Fibroblast of the aortic adventitia (primary cell): ENCODE measurements at places on chromosomes 2 and 18.
A peak's percentile ranks its signal among the peaks of the same experiment; 100 is the strongest.

- no peak for DNase-seq
These were observed 82.8 kb downstream of the LOXHD1 start for GRCh38 chr18:46574000-46574742.

DNA sequence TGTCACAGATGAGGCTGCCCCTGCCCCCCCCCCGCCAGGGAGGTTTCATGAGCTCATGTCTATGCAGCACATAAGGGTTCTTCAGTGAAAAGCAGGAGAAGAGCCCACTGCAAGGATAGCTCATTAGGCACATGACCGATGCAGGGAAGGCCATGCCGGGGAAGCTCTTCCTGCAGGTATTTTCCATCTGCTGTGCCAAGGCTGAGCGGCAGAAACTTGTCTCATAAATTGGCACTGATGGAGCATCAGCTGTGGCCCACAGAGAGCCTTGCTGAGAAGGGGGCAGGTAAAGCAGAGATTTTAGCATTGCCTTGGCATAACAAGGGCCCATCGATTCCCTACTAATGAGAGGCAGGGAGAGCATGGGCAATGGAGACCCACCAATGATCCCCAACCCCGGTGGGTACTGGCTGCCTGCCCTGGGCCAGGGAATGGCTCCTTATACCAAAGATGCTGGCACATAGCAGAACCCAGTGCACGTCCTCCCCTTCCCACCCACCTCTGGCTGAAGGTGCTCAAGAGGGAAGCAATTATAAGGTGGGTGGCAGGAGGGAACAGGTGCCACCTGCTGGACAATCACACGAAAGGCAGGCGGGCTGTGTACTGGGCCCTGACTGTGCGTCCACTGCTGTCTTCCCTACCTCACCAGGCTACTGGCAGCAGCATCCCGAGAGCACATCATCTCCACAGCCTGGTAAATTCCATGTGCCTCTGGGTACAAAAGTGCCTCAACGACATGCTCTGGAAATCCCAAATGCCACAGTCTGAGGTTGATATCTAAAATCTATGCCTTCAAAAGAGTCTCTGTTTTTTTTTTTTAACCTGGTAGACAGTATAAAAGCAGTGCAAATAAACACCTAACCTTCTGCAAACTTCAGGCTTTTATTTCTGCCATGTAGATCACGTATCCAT is 41.4 kb downstream of the STEAP3 start:
- DNase-seq = peak; percentile 51

- DNase-seq = peak; percentile 93
These were observed 186.8 kb upstream of the CTAGE1 start for GRCh38 chr18:22604390-22604985.

DNA sequence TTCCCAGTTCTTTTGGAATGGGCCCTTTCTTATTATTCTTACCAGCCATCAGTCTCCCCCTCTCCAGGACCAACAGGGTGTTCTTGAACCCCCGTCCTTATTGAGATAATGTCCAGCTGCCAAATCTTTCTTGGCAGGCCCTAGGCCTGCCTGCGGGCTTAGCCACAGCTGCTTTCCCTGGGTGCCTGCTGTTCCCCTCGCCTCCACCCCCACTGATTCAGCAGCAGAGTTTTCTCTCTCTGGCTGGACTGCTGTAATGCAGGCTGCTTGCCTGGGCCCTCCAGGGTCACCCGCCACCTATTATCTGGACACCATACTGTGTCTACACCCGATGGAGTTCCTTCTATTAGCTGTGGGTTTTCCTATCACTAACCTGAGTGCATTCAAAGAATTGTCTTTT is 395.4 kb upstream of the ATP5MC3 start:
- DNase-seq = no peak

- DNase-seq = no peak
These were observed 142.6 kb upstream of the SPRED2 start for GRCh38 chr2:65574993-65575392.

DNA sequence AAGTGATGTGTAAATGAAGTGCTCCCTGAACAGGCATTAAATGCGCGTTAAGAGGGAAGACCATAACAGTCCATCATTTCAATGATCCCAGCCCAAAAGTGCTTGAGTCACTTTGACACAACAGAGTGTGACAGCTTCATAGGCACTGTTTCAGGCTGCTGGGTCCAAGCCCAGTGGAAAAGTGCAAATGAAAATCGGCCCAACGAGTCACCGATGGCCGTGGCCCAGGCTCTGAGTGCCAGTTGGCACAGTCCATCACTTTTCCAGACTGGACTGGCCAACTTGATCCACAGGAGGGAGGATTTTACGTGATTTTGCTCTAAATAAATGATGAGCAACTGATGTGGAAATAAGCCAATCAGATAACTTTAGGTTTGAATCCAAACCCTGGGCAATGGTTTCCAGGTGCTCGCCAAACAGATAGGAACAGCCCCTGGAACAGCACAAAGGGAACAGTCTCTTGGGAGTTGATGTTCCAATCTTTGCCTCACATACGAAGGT is 114.0 kb downstream of the SP3 start:
- peak; percentile 96 for DNase-seq

- no peak for DNase-seq
These were observed 74.7 kb downstream of the EPC2 start for GRCh38 chr2:148719195-148719749.

GRCh38 chr18:35582899-35583558 is 1.5 kb downstream of the GALNT1 start:
- no peak for DNase-seq

- DNase-seq = peak; percentile 76
These were observed 211.6 kb downstream of the ZNF521 start for GRCh38 chr18:25140124-25140961.

GRCh38 chr2:69776886-69777785 is 35.2 kb downstream of the ANXA4 start:
- DNase-seq = no peak

DNA sequence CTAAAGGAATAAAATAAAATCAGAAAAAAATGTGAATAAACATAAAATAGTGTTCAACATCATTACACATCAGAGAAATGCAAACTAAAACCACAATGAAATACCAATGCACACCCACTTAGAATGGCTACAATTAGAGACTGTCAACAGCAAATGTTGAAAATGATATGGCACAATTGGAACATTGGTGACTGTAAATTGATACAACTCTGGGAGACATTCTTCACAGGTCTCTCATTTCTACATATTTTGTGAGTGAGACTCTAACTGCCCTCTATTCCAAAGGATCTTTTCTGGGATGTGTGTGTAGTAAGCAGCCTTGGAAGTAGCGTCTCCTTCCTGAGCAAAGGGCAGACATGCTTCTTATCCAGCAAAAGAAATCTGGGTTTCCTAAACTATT is 323.0 kb downstream of the FBXO15 start:
- peak; percentile 13 for DNase-seq

DNA sequence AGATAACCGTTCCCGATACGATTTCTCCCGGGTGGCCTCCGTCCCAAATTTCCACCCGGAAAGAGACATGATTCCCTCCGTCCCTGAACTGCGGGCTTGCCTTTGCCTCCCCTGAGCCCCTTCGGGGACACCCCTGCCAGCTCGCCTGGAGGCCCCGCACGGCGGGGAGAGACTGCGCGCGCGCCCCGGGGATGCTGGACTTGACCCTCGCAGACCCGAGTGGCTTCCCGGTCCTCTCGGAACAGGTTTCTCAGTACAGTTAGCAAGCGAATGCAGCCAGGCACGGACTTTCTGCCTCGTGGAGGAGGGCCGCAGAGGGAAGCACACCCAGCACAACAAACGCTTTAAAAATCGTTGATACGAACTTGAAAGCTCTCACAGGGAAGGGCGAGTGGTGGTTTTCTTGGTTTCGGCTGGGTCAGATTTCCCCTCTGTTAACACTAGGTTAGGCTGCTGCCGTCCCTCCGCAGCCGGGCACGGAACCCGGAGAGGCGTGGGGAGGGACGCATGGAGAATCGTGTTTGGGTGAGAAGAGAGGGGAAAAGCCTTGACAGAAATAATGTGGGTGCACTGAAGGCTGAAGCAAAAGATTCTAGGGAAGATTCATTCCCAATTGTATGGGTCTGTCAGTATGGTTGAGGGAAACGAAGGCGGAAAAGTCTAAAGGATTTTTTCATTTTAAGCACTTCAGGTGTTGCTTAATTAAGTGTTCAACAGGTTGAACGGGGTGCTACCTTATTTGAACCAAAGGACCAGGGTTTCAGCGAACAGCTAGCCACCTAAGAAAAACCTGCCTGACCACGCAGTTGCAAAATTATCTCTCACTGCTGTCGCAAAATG is 916 bp downstream of the TNFRSF11A start:
- DNase-seq = no peak

DNA sequence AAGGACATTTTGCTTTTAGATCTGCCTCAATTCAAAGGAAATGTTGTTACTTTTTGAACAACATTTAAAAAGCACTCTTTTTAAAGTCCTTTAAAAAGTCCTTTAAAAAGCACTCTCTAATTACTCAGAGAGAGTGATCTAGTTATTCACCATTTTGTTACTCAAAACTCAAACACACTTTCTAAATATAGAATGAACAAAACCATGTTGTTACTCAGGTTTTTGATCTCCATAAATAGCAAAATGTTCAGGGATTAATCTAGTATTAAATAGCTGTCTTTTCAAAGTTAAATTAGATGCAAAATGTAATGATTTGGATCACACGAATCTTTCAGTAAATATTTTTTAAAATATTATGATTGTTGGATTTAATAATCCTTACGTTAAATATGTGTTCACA is 143.5 kb upstream of the BOD1L2 start:
- DNase-seq = no peak

DNA sequence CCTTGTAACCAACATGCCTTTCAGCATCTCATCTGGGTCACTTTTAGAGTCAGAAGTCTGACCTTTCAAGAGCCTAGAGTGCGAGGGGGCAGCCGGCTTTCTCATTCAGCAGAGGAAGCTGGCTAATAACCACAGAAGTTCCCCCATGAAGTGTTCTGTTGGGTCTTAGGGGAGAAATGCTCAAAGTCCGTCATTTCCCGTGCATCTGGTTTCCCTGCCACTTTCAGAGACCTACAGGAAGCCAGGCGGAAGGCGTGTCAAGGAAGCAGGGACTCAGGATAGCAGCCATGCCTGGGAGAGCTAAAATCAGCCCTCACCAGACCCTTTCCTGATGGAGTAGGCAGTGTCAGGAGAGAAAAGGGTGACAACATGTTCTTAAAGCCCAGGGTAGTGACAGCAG is 301.8 kb upstream of the ID2 start:
- DNase-seq = no peak

DNA sequence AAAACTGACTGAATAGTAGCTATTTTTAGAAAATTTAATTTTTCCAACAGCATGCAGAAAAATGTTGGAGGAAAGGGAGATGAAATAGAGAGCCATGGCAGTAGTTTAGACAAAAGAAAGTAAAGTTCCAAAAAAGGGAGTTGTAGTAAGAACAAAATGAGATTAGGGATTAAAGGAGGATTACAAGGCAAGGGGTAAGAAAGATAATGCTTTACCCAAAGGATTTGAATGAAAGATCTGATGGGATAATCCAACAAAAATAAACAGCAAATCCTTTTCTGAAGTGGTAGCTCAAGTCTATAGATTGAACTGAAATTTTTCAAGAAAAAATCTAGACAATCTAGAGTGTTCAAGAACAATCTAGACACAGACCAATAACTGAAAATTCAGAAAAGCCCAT is 644.3 kb upstream of the FSHR start:
- DNase-seq = no peak

- DNase-seq = no peak
These were observed 194.0 kb upstream of the RBBP8 start for GRCh38 chr18:22739061-22739642.

- DNase-seq = peak; percentile 64
These were observed 42.1 kb downstream of the ZC3H6 start for GRCh38 chr2:112317303-112318158.

DNA sequence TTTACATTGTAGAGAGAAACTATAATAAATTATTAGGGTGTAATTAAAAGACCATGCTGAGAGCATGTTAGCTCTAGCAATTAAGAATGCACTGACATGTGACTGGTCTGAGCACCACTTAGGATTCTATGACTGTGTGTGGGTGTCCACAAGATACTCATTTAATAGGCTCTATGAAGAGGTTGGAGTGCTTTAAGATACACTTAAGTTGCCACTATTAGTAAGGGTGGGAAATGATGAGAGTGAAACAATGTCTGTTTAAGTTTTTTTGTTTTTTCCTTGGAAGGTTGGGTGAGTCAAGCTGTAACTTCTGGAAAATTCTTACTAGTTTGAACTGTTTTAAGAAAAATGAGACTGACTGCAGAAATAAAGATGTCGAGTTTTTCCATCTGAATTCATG is 1.8 kb upstream of the FAP start:
- peak; percentile 46 for DNase-seq

GRCh38 chr2:215366440-215367032 is 54.7 kb downstream of the ATIC start:
- peak; percentile 27 for DNase-seq

DNA sequence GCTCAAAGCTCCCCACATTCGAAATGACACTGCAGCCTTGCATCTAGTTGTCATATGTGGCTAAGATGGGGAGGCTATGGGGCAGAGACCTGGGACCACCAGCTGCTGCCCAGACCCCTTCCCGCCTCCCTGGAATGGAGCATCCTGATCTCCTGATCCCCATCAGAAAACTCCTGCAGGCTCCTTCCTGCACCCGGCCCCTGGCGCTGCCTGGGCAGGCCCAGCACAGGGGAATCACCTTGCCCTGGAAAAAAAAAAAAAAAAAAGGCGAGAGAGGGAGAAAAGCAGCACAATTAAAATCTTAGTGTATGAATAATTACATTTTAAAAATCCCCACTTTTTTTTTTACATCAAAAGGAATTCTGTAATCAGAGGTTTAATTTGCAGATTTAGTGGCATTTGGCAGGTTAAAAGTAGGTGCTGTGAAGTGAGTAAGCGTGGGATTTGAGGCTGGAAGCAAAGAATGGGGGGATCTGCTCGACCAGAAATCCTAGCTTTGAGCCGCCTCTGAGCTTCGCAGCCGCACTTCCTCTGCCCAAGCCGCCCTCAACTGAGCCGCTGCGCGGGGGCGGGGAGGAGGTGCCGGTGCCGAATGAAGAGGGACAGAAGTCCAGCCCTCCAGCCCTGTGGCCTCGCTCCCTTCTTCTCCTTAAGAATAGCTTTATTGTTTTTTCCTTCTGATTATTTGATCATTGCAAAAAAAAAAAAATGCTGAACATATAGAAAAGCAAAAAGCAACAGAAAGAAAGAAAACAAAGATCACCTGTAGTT is 30.0 kb downstream of the THNSL2 start:
- no peak for DNase-seq

DNA sequence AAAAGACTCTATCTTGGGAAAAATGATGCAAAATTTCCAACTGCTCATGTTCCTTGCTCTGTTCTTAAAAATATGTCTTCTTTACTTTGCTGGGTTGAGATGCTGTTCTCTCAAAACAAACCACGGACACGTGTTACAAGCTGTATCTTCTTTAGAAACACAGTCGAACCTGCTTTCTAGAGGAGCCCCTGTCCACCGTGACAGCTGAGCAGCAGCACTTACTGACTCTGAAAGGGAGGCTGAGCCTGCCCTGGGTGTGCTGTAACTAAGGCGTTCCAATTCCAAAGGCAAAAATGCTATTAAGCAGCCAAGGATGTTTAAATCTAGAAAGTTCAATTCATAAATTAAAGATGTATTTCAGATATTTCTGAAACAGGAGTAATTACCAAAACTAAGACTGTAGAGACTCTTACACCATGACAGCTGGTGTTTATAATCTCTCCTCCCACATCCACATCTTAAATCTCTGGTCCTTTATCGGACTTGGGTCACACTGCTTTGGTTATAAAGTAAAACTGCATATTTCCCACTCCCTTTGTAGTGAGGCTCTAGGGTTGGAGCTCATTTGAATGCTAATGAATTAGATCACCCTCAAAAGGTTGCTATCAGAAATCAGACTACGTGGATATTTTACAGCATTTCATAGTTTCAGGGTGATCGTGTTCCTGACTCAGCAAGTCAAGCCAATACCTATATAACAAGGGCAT is 281.2 kb upstream of the LYPD1 start:
- DNase-seq = no peak
